Mucosa of gallbladder (tissue), 1 donor: ENCODE measurements at places on chromosomes 11 and 22. TPM values are rescaled to one million over a fixed set of nuclear protein-coding genes. Genes with fewer than 3 reads are reported as not detected.
A peak's percentile ranks its signal among the peaks of the same experiment; 100 is the strongest.

DNA sequence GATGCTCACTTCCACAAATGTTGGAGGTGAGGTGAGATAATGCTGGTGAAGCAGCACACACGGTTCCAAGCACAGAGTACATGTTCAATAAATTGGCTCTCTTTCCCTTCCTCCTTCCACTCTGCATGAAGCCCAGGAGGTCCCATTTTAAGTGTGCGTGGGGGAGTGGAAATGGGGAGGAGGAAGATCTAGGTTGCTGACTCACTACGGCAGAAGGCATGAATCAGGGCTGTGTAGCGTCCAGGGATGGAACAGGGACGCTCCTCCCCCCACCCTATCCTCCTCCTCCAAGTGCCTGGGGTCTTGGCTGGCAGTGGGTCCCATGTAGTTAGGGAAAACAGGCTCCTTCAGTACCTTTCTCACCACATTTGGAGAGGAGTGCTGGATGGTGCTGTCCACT is 44.2 kb downstream of the TRIM66 start:
- DNase-seq, result no peak

DNA sequence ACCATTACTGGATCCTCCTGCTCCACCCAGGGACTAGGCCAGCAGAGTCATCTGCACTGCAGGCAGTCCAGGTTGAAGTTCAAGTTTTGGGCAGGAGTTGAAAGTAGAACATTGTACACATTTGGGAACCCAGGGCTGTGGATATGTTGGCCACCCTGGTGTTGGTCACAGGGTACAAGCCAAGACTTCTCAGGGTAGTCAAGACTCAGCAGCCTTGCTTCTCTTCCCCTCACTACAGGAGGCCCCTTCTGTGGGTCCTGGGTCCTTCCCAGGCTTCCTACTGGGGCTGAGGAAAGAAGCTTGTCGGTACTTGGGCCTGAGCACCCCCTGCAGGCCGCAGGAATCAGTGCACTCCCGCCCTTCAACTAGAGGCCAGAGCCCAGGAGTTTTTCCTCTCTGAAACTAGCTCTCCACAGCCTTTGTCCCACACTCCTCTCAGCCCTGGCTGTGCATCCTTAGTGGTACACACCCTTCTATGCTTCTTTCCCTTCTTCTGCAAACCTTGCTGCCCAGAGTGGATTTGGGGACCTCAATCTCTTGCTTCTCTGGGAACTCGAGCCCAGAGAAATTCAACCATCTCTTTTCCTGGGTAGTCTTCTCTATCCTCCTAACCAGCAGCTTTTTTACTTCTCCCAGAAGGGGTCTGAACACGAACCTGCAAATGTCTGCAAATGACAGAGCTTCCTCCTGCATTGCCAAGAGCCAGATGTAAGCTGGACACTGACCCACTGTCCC is 2.6 kb upstream of the HPX start:
- peak; percentile 56 for DNase-seq

- no peak for DNase-seq
Observed at GRCh38 chr11:20644360-20644759, 25.0 kb upstream of the NELL1 start.

DNA sequence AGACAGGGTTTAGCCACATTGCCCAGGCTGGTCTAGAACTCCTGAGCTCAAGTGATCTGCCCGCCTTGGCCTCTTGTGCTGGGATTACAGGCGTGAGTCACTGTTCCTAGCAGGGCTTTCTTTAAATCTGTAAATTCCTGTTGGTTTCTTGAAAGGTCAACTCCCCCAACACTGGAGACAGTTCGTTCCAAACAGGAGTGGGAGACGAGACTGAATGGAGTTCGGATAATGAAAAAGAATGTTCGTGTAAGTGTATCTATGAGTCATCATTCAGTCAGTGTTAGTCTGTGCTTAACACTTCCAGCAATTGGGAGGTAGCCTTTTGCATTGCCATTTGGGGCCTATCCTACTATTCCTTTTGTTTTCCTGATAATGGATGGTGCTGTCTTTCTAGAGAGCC is 10.0 kb upstream of the BACE1-AS start:
- DNase-seq, result no peak

- DNase-seq, result no peak
Observed at GRCh38 chr22:39017596-39018365, 3.1 kb upstream of the APOBEC3D start.

DNA sequence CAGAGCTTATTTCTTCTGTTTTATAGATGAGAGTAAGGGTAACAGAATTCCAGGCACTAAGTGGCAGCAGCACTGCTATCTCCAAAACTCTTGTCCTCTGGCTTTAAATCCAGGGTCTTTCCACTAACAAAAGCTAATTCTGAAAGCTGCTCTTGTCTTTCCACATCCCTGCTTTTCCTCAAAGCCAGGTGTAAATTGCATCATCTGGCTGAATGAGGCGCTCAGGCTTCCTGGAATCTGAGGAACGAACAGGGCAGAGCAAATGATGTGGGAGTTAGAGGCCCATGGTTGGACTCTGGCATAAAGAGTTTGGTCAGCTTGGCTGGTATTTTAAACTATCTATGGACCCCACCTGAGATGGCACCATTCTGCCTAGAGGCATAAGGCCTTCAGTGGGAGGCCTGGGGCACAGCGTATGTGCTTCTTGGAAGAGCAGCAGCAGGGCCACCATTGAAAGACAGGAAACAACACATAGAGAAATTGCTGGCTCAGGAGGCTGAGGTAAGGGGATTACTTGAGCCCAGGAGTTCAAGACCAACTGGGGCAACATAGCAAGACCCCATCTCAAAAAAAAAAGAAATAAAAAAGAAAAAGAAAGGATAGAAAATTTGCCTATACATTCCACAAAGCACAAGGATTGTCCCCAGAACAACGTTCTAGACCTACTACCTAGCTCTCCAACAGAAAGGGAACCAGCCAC is 1.9 kb downstream of the KCNJ5 start:
- DNase-seq, result no peak

- DNase-seq, result no peak
Observed at GRCh38 chr22:27440304-27440865, 361.2 kb downstream of the MN1 start.

DNA sequence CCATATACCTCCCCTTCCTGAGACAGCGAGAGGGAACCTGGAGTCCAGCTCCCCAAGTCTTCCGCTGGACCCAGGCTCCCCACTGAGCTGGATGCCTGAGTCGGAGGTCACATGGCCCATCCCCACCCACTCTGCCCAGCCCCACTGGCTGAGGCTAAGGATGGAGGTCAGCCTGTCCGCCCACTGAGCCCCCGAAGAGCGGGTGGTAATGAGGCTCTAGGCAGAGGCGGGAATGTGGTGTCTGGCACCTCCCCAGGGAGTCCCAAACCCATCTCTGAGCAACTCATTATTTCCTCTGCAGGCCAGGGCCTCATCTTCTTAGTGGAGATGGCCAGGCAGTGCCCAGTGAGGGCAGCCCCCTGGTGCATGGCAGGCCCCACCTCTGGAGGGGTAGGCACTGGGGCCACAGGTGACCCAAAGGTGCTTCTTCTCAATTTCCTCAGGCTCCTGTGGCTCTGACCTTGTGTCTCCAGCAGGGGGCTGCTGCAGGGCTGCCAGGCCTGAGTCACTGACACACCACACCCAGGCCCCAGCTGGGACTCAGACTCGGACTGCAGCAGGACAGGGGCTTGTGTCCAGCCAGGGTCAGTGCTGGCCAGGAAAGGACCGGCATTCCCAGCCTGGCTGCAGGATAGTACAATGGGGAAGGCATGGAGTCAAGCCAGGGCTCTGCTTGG is 10.2 kb upstream of the PDE2A start:
- peak; percentile 33 for DNase-seq

DNA sequence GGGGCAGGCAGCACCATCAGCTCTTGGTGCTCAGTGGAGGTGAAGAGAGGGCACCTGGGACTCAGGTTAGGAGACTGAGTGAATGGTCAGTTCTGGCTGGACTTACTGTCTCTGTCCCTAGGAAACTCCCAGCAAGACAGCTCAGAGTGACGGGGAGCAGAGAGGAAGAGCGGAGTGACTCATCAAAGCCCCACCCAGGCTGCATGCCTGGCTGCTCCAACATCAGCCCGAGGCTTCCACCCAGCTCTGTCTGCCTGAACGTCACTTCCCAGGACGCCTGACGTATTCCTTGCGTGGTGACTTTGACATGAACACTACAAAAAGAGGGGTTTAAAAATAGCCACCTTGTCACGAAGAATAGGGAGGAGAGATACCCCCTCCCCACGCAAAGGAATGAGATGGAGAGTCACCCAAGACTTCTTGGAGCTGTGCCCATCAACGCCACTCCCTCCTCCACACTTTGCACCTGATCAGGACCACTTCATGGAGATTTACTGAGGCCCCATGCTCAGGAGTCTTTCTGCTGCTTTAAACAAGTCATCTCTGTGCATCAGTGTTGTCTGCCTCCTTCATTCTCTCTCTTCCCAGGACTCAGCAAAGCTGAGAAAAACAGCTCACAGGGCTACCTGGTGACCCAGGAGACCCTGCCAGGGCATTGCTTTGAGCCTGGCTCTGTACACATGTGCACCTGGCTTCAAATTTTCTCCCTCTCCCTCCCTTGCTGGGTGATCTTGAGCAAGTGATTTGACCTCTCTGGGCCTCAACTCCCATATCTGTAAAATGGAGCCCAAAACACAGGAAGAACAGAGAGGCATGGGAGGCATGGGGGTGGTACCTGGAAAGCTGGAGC is 83.1 kb downstream of the MN1 start:
- peak; percentile 80 for DNase-seq

The ADM2 gene
- 5.1 TPM for total RNA-seq

The MUC6 gene
- total RNA-seq, result 173 TPM
